Cerebellum (tissue), 4 donors: ENCODE measurements at places on chromosomes 1 and 21. TPM values are rescaled to one million over a fixed set of nuclear protein-coding genes. Genes with fewer than 3 reads are reported as not detected.

EPHA2 gene
- total RNA-seq = 2.3 TPM

LIN28A gene
- total RNA-seq = not detected

SLC22A15 gene
- total RNA-seq = 32.8 TPM

DNA sequence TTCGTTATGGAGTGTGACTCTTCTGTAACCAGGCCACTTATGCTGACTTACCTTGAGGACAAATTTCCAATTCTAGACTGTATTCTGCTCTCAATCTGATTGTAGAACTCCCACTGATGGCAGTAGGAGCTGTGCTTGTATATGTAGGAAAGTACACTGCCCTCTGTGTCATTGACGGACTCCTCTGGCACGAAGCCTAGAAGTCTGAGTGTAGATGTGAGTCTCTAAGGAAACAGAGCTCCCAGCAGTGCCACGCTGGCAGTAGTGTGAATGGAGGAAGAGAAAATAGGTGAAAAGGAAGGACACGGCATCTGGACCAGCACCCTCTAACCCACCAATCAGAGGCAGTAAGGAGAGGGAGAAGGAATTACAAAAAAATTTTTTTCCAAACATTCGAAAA, 130.4 kb upstream of the ADGRL2 start:
- no peak for DNase-seq

- no peak for DNase-seq
These were observed 74.2 kb downstream of the UBE4B start for GRCh38 chr1:10106756-10107475.

DNA sequence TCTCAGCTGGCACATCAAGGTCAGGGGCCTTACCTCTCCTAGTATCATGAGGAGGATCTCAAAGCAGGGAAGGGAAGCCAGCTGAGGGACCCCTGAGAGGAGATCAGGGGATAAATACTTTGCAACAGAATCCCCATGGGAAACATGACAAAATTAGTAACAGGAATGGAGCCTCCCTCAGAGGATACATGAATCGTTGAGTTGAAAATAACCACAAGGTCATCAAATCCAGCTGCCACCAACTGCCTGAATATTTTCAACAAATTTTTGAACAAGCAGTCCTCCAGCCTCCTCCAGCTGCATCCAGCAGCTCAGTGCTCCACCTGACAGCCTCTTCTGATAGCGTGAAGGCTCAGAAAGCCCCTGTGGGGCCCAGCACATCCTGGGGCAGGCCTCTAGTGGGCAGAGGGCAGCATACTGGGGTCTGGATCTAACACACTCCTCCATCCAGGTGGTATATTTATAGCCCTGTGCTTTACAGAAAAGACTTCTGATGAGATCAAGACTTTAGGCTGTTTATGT, 404.3 kb downstream of the NTNG1 start:
- no peak for DNase-seq

DNA sequence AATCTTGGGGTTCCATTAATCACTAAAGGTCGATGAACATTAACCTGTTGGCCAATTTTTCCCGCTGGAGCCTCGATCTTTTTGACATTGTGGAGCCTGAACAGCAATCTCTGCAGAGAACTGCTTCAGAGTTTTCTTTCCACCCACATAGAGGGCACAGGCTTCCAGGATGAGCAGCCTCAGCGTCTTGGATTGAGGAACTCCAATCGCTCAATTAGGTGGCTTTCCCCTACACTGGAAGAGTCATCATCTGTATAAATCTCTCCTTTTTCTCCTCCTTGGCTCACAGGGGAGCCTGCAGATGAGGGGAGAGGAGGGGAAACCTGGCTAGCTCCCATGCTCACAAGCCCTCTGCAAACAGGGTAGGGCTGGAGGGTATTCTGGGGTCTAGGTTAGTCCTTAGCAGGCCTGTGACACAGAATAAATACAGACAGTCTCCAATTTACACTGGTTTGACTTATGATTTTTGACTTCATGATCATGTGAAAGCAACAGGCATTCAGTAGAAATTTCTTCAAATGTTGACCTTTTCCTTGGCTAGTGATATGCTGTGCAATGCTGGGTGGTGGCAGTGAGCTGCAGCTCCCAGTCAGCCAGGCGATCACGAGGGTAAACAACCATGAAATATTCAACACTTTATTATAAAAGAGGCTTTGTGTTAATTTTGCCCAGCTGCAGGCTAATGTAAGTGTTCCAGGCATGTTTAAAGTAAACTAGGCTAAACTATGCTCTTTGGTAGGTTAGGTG, 80.8 kb downstream of the PGBD5 start:
- no peak for DNase-seq

DNA sequence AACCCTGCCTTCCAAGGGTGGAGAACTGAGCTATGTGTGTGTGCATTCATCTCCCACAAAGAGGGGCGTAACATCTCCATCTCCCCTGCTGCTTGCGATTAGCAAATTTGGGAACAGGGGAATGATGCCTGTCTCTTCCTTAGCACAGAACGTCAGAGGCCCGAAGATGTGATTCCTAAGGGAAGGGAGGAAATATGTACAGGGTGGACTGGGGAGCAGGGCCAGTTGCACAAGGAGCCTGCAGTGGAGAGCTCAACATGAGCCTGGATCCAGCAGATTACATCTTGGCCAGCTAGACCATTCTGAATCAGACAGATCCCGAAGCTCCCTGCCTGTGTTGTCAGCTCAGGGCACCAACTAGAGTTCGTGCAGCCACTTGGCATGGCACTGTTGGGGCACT, 118.1 kb downstream of the NGF start:
- DNase-seq = no peak

- DNase-seq = no peak
These were observed 246.1 kb downstream of the FMN2 start for GRCh38 chr1:240337781-240338180.
